Activated CD4-positive, alpha-beta T cell treated with anti-CD3 and anti-CD28 coated beads, Interleukin-2, Interleukin-4, amounts not matched to agents 100 ng/mL and 50 ng/mL, durations not matched to agents 16 hours and 8 hours (primary cell): ENCODE measurements at places on chromosomes 5 and 9.
A peak's percentile ranks its signal among the peaks of the same experiment; 100 is the strongest.

DNA sequence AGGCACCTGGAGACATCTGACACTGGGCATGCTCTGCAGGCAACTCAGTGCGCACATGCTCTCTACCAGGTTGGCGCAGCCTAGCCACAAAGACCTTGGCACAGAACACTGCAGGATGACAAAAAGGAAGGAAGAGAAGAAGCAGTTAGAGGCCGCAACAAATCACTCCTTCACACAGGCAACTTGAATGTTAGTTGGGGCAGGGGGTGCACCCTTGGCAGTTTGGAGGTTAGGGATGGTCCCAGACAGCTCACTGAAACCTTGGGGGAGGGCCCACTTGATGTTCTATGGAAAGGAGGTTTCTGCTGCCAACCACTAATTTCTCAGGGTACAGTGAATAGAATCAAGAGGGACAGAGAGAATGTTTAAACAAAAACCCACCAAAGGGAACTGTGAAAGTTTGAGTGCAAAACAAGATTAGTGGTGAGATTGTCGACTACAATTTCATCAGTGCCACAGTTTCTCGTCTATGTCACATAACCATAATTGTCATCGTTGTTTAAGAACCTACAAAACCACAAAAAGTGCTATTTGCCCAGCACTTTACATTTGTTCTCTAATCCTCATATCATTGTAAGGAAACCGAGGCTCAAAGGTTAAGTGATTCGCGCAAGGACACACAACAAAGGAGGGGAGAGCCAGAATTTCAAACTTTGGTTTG is 48.7 kb downstream of the FBXW11 start:
- DNase-seq, result peak; percentile 46

DNA sequence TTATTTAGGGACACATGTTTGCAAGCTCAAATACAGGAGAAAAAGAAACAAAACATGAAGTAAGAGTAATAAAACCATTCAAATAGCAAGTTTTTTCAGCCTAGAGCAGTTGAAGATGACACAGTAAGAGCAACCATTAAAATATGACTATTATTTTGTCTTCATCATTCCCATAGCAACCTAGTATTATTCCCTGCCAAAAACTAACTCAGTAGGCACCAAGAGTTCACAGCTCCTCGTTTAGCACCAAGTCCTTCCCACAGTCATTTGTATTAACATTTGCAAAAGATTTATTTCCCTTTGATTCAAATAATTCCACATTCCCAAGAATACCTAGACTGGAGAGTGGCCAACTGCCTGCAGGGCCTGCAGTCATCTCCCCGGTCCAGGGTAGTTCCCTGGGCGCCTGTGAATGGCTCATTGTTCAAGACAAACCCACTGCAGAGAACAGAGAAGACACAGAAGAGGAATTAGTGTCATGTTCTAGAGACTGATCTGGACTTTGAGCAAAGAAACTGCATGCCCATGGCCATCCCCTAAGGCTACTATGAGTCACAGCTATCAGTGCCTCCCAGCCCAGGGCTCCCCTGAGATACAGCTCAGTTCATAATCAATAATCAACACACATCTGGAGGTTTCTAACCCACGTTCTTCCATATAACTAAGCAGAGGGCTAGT is 139.1 kb upstream of the MAP3K1 start:
- no peak for DNase-seq

DNA sequence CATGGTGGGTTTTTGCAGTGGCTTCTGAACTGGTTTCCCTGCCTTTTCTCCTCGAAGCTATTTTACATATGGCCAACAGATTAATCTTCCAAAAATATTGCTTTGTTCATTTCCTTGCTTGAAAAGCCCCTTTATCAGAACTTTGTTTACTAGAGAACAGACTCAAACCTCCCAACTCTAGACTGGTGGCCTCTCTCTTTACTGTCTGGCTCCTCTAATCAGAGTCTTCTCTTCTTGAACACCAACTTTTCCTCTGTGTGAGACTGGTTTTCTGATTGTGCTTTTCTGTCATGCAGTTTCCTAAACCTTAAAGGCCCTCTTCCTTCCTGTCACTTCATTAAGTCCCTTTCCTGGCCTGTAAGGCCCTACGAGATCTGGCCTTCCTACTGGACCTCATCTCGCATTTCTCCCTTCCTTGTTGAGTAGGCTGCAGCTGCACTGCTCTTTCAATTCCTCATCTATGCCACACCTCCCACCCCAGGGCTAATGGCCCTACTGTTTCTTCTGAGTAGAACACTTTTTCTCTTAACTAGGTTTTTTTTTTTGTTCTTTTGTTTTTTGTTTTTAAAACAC is 5.7 kb downstream of the C9orf43 start:
- DNase-seq, result no peak

DNA sequence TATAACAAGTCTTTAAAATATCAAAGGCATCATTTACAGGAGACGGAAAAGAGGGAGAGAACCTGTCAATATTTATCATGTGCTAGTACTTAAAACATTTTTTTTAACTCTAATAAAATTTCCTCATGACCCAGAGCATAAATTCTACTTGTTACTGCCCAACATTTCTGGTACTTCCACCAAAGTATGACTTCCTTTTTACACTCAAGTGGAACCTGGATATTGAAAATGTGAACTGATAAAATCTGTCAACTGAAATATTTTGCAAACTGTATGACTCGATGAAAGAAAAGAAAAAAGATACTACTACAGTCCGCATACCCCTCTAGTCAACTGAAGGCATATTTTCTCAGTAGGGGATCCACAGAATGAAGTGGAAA is 37.1 kb downstream of the FAM13B start:
- no peak for DNase-seq

DNA sequence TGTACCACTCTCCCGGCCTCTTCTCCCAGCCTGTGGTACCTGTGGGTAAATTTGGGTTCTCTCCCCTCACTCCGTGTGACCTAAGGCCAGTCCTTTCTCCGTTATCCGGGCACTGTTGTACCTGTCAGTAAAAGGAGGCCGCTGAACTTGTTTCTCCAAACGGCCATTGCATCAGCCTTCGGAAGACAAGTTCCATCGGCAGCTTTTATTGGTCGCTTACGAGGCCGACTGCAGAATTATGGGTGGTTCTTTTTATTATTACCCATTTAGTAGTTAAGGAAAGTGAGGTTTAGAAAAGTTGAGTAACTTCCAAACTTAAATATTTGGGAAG is 558 bp downstream of the GRPEL2 start:
- DNase-seq, result no peak

GRCh38 chr5:90932052-90932699 is 373.6 kb downstream of the ADGRV1 start:
- peak; percentile 46 for DNase-seq

DNA sequence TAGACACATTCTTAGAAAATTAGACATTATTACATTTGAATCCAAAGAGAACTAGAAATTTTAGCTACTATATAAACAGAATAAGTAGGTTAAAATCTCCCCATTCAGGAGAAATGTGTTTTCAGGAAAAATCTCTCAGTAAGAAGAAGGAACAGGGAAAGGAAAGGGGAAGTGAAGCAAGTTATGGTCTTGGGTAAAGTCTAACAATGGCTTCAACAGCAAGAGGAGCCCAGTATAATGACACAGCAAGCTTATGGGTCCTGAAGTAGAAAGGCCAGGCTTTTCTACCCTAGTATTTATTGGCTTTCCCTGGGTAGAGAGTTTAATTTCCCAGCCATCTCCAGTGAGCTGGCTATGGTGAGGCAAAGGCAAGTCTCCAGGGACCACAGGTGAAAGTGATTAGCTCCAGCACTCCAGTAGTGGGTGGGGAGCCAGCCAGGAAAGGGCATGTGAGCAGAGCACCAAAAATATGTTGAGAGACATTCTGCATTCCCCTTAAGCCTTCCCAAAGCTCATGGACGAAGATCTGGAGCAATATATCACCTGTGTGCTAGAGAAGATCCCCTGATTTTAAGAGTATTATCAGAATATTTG is 981.7 kb downstream of the NR2F1-AS1 start:
- DNase-seq, result no peak

DNA sequence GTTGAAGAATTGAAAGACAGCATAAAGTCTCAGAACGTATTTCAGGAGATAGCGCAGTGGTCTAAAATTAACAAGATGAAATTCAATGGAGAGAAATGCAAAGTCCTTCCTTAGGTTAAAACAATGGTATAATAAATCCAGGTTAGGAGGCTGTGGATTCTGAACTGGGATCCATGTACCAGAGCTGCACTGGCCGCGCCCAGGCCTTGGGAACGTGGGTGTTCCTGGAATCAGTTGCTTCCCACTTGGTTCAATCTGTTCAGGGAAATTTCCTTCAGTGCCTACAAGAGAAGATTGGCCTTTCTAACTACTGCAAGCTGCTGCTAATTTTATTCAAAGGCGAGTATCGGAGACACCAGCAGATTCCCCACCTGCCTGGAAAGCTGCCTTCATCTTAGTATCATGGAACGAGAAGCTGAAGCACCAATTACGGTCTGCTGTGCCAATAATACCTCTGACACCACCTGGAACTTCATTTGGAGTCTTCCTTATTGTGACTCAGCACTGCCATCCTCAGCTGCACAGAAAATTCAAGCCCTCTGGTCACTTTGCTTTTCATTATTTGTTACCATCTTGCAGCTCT is 14.3 kb upstream of the CTNND2 start:
- DNase-seq, result no peak

GRCh38 chr9:130846487-130847305 is 11.6 kb downstream of the ABL1 start:
- no peak for DNase-seq
